ENCODE measurements at places on chromosomes 2 and 18. TPM values are rescaled to one million over a fixed set of nuclear protein-coding genes. Genes with fewer than 3 reads are reported as not detected.

DNA sequence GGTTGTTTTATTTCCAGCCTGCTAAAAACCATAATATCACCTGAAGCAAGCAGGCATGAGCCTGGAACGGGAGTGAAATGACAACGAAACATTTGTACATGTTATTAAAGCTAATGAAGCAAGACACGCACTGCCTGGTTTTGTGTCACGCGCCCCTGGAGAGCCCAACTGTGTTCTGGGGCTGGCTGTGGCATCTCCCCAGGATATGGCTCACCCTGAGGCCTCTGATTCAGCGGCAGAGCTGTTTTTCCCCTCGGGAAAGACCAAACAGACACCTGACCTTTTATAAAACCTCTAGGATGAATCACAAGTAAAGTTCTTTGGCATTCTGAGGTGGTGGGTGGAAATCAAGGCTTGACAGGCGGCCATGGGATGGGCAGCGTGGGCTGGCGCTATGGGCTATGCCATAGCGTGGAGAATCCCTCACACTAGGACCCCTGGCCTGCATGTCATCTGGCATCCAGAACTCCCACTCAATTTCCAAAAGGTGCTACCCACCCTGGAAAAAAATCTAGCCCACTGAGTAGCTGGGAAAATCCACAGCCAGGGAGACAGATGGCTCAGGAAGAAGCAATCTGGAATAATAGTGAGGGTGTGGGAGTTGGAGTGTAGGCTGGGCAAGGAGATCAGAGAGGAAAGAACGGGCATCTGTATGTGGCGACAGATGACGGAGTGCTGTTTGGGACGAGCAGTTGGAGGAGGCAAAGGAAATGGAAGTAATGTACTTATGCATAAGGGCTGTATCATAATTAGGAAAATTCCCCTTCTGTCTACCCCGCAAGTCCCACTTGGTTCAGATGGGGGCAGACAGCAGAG, 262.0 kb downstream of the AFF3 start:
- H3K36me3 ChIP-seq = no peaks in the 10 kb centered on the region
- H3K4me1 ChIP-seq = peaks cover 27% of the 10 kb centered on the region
- H3K27ac ChIP-seq = no peak overlapping the region
- H3K27me3 ChIP-seq = no peaks in the 10 kb centered on the region
- no peak for DNase-seq

DNA sequence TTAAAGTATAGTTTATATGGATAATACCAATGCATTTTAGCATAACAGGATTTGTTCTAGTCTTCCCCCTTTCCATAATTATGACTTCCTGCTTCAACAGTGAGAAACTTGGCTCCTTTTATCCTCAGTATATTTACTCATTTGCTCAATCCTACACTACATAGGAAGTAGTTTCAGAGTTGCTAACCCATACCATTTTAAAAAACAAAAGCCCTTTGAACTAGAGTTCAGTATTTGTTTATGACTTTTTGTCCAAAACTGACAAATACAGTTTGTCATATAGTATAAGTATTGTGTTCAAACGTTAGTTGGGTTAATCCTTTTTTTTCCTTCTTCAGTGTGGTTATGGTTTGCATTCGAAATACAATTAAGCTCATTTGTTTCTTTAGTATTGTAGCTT, 5.9 kb upstream of the DNAJC27 start:
- H3K27ac ChIP-seq = no peak overlapping the region
- no peak overlapping the region for H3K4me3 ChIP-seq
- peaks cover 7% of the 10 kb centered on the region for H3K36me3 ChIP-seq
- no peaks in the 10 kb centered on the region for H3K4me1 ChIP-seq
- DNase-seq = no peak

DNA sequence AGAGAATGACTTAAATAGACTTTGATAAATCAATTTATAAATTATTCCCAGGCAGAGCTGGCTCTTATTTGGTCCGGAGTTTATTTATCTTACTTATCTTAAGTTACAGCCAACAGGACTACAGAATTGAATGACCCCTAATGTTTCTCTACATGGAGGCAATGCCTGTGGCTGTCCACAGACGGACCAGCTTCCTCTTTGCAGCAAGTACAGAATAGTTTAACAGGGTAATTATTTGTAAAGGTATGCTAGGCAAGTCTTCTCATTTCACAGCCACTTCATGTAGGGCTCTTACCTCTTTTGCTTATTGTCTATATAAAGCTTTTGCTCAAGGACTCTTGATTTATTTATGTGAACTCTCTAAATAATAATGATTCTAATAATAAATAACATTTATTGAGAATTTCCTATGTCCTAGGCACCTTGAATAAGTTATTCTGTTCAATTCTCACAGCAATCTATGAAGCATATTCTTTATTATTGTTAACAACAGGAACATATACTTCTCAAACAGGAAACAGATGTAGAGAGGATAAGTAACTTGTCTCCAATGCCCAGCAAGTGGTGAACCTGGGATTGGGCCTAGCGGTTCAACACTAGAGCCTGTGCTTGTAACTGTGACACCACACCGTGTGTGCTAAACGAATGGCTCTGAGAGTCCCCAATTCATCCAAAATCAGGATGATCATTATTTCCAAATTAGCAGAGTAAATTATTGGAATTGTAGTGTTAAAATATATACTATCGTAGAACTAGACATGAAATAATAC, 58.8 kb upstream of the NXPH2 start:
- no peaks in the 10 kb centered on the region for H3K36me3 ChIP-seq
- DNase-seq = no peak
- no peaks in the 10 kb centered on the region for H3K27me3 ChIP-seq
- no peak overlapping the region for H3K4me3 ChIP-seq
- no peak overlapping the region for H3K27ac ChIP-seq

GRCh38 chr2:165287094-165287778, 48.0 kb downstream of the SCN2A start:
- DNase-seq = no peak
- no peak overlapping the region for H3K27ac ChIP-seq
- no peaks in the 10 kb centered on the region for H3K36me3 ChIP-seq
- no peak overlapping the region for H3K4me3 ChIP-seq
- no peaks in the 10 kb centered on the region for H3K4me1 ChIP-seq

DNA sequence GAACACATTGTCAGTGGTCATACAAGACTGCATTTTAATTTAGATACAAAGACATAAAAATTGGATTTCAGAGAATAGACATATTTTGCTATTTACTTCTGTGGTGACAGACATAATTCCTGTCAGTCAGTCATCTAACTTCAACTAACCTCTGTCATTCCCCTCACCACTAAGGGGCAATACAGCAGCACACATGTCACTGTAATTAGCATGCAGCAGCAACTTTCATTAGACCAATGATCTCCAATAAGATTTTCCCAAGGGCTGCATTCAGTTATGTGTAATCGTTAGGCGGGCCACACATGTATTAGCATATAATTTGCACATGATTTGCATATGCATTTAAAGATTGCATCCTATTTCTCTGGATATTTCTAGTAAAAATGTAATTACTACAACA, 624.5 kb downstream of the NR4A2 start:
- no peak overlapping the region for H3K27ac ChIP-seq
- H3K36me3 ChIP-seq = no peaks in the 10 kb centered on the region
- H3K4me3 ChIP-seq = no peak overlapping the region

DNA sequence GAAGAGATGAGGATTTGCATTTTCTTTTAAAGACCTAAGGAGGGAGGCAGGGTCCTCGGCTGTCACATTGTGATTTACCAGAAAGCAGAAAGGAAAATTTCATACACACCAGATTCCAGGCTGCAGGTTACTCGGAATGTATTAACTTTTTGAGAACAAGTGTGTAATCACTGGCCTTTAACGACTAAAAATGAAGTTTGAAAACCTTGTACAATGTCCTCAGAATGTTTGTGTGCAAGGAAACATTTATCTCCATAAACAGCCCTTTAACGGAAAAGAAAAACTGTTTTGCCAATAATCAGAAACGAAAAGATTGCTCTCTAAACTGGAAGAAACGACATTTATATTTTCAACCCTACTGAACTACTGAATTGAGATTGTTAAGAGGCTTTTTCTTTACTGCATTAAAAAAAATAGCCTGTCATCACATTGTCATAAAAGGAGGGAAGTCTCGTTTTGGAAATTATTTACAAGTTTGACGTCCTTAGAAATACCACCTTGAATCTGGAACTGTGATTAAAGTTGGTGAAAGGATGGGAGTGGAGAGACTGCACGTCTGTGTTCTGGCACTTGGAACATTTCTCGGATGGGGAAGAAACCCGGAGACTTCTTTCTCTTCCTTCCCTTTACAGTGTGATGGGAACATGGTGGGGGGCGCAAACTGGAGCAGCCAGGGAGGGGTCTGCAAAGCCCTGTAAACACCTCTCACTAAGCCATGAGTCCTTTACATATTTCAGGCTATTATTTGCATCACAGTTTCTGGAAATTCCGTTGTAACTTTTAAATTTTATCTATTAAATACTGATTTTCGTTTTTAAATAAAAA, 134.1 kb upstream of the SIX3 start:
- no peak for DNase-seq
- H3K27me3 ChIP-seq = peaks cover 87% of the 10 kb centered on the region
- no peaks in the 10 kb centered on the region for H3K36me3 ChIP-seq
- H3K4me3 ChIP-seq = no peak overlapping the region

DNA sequence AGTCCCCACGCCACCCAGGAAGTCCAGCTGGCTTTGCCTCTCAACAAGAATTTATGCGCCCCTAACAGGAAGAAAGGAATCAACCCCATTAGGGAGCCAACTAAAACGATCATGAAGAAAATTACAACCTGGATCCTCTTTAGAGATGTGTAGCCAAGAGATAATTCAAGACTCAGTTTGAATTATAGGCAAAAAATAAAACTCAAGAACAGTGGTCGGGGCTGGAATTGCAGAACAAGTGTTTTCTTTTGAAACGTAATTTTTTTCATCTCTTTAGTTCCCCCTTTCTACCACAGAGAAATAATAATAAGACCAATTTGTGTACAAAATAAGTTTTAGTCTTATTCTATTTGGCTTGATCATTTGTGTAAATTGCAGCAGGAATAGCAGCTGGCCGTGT, 22.4 kb downstream of the PDCD1 start:
- H3K27ac ChIP-seq = no peak overlapping the region
- no peaks in the 10 kb centered on the region for H3K36me3 ChIP-seq
- DNase-seq = no peak
- no peaks in the 10 kb centered on the region for H3K27me3 ChIP-seq
- peaks cover 5% of the 10 kb centered on the region for H3K4me1 ChIP-seq
- no peak overlapping the region for H3K4me3 ChIP-seq

DNA sequence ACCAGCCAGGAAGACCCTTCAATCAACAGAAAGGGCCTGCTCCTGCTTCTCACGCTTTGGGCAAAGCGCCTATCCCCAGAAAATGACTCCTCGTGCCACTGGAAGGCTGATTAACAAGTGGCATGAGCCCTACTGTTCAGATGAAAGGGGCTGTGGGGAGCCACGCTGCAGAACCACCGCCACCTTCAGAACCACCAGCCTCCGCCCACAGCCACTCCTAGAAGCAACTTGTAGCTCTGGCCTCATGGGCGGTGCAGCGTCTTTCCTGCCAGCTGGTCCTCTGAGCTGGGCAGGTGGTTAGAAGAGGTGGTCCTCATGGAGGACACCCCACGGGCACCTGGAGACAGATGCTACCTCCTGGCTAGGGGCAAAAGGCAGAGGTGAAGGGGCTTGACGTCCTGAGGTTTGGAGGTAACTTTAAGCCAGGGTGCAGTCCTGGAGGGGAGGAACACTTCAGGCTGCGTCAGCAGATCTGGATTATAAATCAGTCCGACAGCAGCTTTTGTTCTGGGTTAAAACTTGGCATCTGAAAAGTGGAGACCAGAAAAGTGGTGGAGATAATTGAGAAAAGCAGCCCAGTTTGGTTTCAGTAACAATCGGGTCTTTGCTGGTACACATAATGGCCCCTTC, 861 bp upstream of the SEMA4C start:
- H3K27me3 ChIP-seq = no peaks in the 10 kb centered on the region
- peak overlapping the region; percentile 99 for H3K27ac ChIP-seq
- DNase-seq = peak; percentile 85
- H3K36me3 ChIP-seq = peaks cover 12% of the 10 kb centered on the region
- H3K4me1 ChIP-seq = no peaks in the 10 kb centered on the region

DNA sequence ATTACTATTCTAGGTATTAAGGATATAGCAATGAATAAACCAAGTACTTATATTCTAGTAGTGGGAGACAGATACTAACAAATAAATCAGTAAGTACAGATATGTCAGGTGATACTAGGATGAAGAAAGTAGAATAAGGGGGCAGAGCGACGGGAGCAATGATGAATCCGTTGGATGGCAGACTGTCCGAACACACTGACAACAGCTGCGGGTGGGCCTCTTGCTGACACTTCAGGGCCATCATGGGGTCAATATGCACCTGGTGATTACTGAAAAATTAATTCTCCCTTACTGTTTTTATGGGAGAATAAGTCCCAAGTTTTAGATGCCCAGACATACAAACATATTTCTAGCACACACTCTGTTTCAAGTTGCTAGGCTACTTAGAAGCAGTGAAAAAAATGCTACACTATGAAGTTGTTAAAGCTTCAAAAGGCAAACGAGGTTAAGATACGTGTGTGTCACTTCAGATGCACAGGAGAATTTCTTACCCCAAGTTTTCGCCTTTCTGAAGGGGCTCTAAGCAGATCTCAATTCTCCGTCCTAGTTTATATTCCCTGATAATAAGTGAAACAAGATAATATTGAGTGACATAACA, 78.7 kb downstream of the USP40 start:
- no peaks in the 10 kb centered on the region for H3K27me3 ChIP-seq
- H3K27ac ChIP-seq = no peak overlapping the region
- no peak for DNase-seq

- no peaks in the 10 kb centered on the region for H3K36me3 ChIP-seq
- H3K27me3 ChIP-seq = no peaks in the 10 kb centered on the region
- no peak overlapping the region for H3K4me3 ChIP-seq
These were observed 890.5 kb downstream of the CNTNAP5 start for GRCh38 chr2:124915567-124915966.

DNA sequence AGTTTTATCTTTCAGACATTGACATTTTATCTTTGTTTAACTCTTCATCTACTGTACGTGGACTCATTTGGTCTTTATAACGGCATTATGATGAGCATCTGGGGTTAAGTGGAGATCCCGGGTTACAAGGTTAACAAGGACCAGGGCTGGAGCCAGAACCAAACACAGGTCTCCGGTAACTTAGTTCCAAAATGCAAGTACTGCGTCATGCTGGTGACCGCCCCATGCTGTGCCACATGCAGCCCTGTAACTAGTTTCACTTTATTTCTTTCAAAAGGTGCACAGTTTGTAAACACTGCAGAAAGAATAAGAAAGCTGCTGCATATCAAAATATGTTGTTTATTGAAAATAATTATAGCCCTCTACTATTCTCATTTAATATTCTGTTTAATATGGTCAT, 3.1 kb downstream of the SLC5A7 start:
- H3K27me3 ChIP-seq = peaks cover 27% of the 10 kb centered on the region
- no peaks in the 10 kb centered on the region for H3K36me3 ChIP-seq
- no peak overlapping the region for H3K4me3 ChIP-seq
- H3K4me1 ChIP-seq = peaks cover 9% of the 10 kb centered on the region

GRCh38 chr2:184599054-184599871, 934 bp downstream of the ZNF804A start:
- H3K36me3 ChIP-seq = no peaks in the 10 kb centered on the region
- no peak for DNase-seq
- no peaks in the 10 kb centered on the region for H3K4me1 ChIP-seq
- peak overlapping the region; percentile 59 for H3K4me3 ChIP-seq
- H3K27ac ChIP-seq = no peak overlapping the region

- DNase-seq = no peak
- no peaks in the 10 kb centered on the region for H3K36me3 ChIP-seq
- no peak overlapping the region for H3K4me3 ChIP-seq
- peaks cover 44% of the 10 kb centered on the region for H3K27me3 ChIP-seq
- H3K4me1 ChIP-seq = peaks cover 24% of the 10 kb centered on the region
These were observed 2.7 kb downstream of the ST8SIA5 start for GRCh38 chr18:46754188-46754587.

NXPH2 gene
- 1.7 TPM for total RNA-seq

SMIM21 gene
- total RNA-seq = not detected

MSH2 gene
- total RNA-seq = 11.4 TPM

SERPINB10 gene
- not detected for total RNA-seq

LRP1B gene
- total RNA-seq = 3.9 TPM
